ENCODE measurements at places on chromosomes 1 and 21. TPM values are rescaled to one million over a fixed set of nuclear protein-coding genes. Genes with fewer than 3 reads are reported as not detected.

The PLA2G2D gene
- not detected for total RNA-seq

The NHLH1 gene
- total RNA-seq, result 0.05 TPM

The GBP2 gene
- 52.7 TPM for total RNA-seq

The CYP4A22 gene
- not detected for total RNA-seq

The KCNT2 gene
- 0.05 TPM for total RNA-seq

The SLAMF7 gene
- not detected for total RNA-seq

The TMPRSS2 gene
- 0.10 TPM for total RNA-seq

The GNAT2 gene
- not detected for total RNA-seq

- no peak for DNase-seq
Measured at GRCh38 chr1:227894831-227895451, 52.8 kb downstream of the WNT9A start.

DNA sequence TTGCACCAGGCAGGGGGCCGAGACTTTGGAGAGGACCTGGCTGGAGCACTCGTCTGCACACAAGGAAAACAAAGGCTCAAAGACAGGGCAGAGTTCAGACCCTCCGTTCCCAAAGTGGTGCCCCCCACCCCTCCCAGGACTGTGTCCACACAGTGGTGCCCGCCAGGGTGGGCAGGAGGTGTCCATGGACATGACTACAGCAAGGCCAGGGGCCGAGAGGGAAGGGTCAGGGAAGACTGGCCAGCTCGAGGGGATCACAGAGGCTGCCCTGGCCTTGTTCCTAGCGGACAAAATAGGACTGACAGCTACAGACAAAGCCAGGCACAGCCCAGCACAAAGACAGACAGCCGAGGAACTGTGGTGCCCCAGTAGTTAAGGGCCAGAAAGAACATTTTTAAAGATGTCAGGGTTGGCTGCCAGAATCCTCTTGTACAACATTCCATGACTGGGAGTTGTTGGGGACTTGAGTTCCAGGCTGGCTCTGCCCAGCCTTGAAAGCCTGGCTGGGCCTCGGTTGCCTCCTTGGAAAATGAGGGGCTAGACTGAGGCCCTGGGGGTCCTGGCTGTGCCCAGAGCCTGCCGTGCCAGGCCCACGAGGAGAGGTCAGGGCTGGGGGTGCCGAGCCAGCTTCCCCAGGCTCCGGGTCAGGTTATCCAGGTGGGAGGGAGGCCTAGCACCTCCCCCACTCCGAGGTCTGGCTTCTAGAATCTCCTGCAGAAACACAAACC is 63.7 kb downstream of the SLX9 start:
- DNase-seq, result no peak

DNA sequence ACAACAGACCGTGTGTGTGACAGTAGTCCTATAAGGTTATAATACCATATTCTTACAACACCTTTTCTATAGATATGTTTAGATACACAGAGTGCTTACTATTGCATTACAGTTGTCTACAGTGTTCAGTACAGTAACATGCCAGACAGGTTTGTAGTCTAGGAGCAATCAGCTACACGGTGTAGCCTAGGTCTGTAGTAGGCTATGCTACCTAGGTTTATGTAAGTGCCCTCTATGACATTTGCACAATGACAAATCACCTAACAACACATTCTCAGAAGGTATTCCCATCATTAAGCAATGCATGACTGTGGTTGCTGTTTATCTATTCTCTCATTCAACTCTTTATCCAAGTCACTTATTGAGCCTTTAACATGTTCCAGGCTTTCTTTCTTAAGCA is 1.8 kb upstream of the WLS start:
- no peak for DNase-seq

DNA sequence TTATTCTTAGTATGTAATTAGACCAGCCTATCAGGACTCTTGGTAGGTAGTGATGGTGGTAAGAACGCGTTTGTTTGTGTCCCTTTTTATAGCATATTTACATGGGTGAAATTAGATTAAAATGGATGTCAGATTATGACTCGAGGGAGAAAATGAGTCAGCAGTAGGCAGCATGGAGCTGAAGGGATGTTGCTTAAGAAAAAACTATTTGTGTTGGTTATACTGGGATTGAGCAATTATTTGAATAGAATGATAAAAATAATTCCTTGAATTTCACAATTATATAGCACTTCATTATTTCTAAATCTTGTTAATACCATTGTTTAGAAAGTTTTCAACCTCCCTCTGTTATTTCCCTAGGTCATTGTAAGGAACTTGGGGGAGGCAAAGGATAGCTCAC is 348.8 kb downstream of the RYR2 start:
- DNase-seq, result no peak

DNA sequence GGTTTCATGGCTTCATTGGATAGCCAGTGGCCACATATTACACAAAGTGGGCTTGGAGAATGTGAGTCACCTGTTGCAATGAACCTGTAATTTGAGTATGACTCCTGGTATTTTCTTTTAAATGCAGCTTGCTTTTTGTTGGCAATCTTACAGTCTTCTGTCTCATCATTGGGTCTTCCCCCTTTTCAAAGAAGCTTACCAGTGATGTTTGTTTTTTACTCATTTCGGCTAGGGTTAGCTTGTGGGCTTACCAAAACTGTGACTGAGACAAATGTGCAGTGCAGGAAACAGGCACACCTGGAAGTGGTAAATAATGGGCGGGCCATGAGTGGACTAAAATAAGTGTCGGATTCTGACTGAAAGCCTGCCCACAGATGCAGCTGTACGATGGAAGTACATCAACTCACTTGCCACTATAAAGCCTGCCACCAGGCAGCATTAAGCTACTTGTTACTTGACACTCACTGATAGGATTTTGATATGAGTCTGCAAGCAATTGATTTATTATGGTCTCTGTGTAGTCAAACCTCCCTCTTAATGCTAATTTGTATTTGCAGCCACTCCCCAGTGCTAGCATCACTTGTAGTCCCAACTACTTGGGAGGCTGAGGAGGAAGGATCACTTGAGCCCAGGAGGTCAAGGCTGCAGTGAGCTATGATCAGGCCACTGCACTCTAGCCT is 4.2 kb downstream of the HHAT start:
- DNase-seq, result no peak

GRCh38 chr1:150906329-150906728 is 19.4 kb downstream of the CTXND2 start:
- DNase-seq, result no peak

DNA sequence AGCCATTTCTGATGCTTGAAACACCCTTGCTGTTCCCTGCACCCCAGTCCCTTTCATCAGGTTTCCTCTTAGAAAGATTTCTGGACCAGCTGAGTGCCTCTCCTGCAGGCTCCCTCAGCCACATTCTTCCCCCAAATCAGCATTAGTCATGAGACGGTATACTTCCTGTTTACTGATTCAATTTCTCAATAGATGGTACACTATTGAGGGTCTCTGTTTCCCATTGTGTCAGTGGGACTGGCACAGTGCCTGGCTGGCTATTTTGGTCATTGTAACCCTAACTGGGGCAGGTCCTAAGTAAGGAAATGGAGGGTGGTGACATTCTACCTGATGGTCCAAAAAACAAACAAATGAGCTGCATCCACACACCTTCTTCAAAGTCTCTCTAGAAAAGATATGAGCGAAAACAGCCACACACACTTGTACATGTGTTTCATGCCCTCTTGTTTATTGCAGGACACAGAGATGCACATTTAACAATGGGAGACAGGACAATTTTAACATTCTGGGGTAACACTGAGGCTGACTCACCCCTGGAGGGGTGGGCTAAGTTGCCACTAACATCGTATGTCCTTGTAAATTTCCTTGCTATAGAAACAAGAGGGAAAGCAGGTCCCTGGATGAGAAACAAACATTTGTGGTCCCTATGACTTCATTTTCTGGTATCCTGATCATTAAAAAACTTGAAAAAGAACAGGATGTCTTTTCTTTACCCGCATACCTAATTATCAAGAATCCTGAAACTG is 77.5 kb downstream of the RRAGC start:
- DNase-seq, result no peak

DNA sequence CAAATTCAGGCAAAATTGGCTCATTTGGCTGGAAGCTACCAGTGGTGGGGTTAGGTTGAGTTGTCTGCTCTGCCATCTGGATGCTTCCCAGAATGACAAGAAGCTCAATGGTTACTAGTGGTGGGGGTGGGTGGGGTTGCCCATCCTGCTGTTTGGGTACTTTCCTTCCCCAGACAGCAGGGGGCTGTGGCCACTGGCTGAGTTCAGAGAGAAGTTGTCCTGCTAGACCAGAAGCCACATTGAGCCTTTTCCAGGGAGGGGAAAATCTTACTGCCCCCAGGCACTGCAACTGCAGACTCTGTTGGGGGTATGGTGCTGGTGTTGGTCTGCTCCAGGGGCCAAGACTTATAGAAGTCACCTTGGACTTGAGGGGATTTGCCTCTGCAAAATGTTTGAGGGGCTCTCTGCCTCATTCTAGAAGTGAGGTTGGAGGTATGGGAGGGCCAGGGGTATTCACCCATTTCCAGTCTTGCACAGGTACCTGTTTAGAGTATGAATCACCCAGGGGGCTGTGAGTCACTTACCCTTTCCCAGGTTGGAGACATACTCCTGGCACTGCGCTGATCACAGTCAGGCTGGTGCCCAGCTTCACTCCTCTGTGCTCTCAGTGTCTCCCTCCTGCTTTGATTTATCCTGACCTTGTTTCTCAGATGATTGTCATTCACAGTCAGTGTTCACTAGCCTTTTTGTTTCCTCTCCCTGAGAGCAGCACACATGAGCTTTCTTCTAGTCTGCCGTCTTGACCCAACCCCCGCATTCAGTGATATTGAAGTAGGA is 89.1 kb upstream of the NEGR1 start:
- DNase-seq, result no peak

- no peak for DNase-seq
Measured at GRCh38 chr1:16078925-16079656, 5.6 kb upstream of the FAM131C start.

GRCh38 chr1:201769966-201770365 is 59.0 kb upstream of the IPO9 start:
- DNase-seq, result no peak

DNA sequence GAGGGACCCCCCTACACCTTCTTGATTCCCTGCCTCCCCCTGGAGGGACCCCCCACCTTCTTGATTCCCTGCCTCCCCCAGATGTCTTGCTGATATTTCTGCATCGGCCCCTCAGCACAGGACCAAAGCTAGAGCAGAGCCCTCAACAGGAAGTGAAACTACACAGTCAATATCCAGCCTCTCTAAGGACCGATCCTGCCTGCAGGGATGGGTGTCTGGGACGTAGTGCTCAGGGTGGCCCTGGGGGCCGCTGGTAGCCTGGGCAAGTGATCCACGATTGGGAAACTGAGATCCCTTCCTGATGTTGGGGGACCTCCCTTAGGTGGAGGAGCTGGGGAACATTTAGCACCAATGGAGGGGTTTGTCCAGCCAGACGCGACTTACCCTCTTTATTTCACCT is 3.9 kb upstream of the LEFTY2 start:
- no peak for DNase-seq

DNA sequence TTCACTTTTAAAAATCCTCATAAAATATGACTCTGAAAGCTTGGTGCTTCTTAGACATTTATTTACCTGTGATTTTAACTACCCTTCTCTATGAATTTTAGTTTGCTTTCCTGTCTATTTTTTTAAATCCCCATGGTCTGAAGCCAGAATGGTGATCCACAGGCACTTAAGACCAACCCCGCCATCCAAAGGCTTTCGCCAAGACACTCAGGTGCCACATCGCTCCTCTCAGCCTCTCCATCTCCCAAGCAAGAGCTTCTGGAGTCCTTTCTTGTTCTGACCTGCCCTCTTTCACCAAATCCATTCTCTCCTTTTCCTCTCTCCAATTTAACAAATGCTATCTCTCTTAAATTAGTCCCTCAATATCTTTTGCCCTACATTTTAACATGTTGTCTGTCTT is 464.6 kb downstream of the PCP4 start:
- no peak for DNase-seq

- DNase-seq, result no peak
Measured at GRCh38 chr1:51946300-51946699, 44.2 kb downstream of the RAB3B start.

- DNase-seq, result no peak
Measured at GRCh38 chr1:27269276-27269675, 34.8 kb downstream of the WDTC1 start.

DNA sequence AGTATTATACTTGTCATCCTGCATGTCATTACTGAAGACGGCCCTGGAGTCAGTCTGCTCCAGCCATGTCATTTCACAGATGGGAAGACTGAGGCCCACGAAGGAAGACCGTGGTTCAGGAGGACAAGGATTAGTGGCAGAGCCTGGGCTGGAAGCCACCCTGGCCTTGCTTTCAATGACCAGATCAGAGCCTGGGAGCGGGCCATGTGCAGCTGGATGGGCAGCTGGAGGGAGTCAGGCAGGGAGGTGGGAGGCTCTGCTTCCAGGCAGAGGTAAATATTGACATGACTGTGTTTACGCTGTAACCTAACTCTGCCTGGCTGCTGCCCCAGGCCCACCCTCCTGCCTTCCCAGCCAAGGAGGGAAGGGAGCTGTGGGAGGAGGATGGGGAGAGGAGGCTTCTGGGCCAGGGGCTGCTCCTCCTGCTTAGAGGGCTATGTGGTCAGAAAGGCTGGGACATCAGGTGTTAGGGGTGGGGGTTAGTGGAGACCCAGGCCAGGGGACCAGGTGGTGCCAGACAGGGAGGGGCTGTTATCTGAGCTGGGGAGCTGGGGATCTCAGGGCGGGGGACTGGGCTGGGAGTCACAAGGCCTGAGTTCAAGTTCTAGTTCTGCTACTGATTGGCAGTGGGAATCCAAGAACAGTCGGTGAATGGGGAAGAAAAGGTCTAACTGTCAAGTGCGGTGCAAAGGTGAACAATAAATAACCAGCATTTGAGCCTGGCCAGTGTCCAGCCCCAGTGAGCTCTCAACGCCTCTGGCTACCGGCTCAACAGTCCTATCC is 48.5 kb upstream of the ECE1 start:
- no peak for DNase-seq

DNA sequence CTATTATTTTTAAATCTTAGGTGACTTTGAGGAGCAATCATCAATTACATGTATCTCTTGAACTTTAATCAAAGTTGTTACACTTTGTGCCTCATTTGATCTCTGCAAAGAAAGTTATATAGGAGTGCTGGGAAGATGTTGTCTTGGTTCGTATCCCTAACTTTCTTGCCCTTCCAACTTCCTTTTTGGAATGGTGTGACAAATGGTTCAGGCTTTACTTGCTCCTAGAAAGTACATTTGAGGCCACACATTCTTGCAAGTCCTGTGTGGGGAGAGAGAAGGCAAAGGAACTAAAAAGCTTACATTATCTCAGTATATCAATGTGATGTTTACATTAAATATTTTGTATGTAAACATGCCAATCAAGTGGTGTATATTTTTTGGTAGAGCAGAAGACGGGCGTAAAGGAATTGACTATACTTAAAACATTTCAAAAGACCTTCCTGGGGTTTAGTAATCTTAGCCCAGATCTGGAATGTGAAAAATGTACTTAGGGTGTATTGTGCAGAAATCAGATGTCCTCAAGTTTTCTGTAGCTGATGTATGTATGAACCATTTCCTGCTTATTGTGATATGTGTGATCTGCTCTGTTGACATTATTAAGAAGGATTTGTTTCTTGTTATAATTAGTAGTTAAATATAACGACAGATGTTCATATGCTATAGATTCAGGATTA is 59.2 kb downstream of the USP25 start:
- DNase-seq, result peak; percentile 23

- no peak for DNase-seq
Measured at GRCh38 chr1:228735871-228736586, 750 bp downstream of the RHOU start.

- no peak for DNase-seq
Measured at GRCh38 chr1:4464478-4464877, 189.9 kb upstream of the AJAP1 start.

Measured in glomerular endothelial cell (primary cell).